Pancreas (tissue), 10 donors: ENCODE measurements at places on chromosomes 6 and 20.

DNA sequence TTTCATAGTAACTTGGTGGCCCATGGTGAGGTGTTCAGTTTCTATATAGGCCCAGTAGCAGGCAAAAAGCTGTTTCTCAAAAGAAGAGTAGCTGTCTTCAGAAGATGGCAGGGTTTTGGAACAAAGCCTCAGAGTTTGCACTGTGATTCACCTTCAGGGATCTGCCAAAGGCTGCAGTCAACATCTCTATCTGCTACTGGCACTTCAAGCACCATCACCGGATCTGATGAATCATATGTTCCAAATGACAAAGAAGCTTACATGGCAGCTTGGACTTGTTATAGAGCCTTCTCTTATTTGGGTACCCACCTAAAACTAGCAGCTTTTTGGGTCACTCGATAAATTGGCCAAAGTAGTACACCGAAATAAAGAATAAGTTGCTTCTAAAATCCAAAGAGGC, 39.5 kb downstream of the PKIB start:
- DNase-seq, result no peak

DNA sequence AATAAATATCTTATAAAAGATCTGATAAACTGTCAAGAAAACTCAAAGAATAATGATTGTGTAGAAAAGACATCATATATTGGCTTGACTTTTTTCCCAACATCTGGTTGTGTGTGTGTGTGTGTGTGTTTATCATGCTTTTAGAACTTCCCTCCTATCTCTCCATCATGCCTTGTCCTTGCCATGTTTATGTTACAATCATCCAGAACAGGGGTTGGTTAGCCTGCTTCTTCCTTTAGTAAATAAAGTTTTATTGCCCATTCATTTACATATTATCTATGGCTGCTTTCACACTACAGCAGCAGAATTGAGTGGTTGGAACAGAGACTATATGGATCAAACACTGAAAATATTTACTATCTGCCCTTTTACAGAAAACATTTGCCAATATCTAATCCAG, 52.8 kb upstream of the RIPOR2 start:
- DNase-seq, result no peak

GRCh38 chr6:35706468-35706867, 17.8 kb upstream of the FKBP5 start:
- no peak for DNase-seq

GRCh38 chr20:7977709-7978108, 37.5 kb upstream of the HAO1 start:
- DNase-seq, result no peak

DNA sequence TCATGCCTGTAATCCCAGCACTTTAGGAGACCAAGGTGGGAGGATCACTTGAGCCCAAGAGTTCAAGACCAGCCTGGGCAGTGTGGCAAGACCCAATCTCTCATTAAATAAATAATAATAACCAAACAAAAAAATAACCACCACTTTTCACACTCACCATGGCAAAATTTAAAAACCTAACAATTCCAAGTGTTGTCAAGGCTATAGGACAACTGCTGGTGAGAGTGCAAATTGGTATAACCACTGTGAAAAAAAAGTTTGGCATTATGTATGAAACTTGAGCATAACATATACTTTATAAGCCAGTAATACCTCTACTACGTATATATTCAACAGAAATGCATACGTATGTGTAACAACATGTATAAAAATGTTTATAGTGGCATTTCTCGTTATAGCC, 3.8 kb downstream of the PRR3 start:
- no peak for DNase-seq

DNA sequence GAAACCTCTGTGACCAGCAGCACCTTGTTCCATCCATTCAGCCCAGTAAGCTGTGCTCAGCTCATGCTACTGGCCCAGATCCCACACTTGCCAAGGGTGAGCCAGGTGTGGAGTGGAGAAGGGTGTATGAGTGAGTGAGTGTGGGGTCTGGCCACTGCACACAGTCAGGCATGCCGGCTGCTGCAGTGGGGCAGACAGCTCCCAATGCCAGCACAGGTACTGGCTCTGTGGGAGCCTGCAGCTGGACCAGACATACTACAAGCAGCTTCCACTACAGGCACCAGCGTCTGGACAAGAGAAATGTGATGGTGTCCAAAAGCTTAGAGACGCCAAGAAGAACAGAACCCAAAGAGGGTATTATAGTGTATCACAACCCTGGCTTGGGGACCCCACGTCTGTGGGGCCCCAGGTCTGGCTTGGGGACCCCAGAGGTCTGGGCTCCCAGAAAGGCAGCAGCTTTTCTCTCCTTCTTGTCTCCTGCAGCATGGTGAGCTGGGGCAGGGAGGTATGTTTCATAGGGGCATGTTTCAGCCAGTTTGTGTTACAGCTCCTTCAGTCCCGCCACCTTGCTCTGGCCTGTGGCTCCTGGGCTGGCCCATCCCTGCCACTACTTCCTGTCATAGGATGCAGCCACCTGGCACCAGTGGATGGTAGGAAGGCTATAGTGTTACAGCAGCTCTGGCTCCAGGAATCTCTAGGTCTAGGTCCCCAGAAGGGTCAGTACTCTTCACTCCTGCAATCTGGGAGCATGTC, 152.4 kb upstream of the HSF2 start:
- DNase-seq, result no peak
